ENCODE measurements at places on chromosomes 7 and 10.

GRCh38 chr10:119784340-119785067, 58.7 kb downstream of the INPP5F start:
- no peak for DNase-seq

DNA sequence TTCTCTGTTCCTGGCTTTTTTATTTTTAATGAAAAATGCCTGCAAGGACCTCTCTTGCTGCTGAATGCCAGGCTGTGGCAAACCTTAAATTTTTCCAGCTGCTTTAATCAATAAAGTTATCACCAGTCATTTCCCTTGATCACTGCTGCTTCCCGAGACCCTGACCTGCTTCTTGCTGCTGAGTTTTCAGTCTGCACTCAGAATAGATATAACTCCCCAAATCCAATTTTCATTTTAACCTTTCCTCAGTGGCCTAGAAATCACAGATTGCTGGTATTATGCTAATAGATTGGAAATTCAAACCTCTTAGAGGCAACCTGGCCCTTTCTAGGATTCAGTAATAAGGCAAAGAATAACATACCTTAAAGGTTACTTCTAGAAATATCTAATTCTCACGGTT, 43.7 kb downstream of the LHPP start:
- no peak for DNase-seq

DNA sequence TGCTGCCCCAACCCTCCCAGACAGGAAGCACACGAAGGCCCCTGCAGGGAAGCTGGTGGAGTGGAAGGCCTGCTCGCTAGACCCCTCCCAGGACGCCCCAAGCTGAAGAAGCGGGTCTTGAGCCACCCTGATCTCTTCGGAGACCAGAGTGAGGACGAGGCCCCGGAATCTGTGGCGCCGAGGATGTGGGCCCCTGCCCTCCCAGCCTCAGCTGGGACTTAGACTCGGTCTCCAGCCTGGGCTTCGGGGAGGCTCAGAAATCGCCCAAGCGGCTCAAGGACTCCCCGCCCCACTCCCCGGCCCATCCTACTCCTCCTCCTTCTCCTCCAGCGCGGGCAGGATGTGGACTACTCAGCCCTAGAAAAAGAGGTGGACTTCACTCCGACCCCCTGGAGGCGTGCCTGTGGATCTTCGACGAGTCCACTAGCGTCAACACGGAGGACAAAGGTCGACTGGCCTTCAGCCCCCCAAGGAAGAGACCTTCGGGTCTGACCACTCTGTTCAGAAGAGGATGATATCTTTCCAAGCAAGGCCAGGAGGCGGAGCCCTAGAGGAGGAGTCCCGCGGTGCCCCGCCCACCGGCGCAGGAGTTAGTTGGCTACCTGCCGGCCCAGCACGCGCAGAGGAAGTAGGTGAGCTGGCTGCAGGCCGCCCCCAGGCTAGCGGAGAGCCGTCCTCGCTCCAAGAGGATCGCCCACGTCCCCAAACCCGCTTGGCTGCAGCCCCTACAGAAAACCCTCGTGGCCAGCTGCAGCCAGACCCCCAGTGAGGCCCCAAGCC, 21.9 kb upstream of the LANCL2 start:
- DNase-seq, result no peak

DNA sequence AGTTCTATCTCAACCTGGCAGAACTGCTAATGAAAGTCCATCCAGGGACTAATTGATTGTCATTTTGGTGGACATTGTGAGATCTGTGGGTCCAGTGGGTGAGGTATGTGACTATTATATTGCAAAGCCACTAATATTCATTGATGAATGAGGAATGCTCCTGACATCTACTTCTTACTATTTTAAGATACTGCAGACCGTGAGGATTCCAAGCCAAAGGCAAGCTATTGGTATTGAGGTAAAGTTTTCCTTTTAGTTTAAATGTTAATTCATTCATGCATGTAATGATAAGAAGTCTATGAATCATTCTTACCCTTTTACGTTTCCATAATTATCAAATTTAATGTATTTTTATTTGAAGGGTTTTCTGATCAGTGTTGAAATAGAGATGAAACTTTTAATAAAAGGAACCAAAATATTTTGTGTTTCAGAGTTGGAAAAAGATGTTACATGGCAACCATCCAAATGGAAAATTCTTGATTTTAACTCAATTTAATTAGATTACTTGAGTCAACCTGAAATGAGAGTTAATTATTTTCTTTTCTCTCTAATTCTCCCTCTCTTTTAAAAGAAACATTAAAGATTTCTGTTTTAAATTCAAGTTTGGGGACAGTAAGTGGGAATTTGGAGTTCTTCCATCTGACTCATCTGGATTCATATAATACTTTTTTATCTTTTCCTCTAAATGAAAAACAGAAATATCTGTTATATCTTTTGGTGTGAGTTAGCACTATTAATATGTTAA, 39.6 kb downstream of the NUP205 start:
- DNase-seq, result no peak

- no peak for DNase-seq
These were observed 350.5 kb upstream of the LRRTM3 start for GRCh38 chr10:66575251-66575855.

DNA sequence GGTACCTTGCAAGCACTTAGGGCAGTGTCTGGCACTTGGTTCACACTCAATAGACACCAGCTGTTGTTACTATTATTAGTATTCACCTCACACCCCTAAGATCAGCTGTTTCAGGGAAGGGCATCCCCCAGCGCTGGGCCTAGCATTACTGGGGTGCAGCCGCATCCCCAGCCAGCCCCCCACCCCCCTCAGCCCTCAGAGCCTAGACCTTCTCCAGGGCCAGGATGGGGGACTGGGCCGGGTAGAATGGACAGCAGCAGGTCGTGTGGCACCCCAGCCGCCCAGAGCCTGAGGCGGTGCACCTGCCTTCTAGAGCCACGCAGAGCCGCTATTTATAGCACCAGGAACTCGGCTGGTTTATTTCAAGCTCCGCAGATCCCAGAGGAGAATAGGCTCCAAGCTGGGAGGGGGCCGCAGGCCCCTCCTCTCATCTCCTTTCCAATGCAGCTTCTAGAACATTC, 60.5 kb downstream of the GTF2IRD1 start:
- peak; percentile 77 for DNase-seq

DNA sequence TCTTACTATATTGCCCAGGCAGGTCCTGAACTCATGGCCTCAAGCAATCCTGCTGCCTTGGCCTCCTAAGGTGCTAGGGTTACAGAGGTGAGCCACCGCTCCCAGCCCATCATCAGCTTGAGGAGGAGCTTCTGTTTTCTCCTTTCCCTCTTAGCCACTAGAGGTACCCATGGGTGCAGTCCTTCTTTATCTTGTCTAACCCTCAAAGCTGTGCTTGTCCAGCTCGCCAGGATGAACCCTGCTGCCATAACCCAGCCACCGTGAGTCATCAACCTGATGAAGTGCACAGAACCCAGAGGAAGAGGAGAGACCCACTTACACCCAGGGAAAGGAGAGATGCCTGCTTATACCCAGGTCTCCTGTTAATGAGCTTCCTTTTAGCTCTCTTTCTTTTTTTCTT, 133.4 kb downstream of the CUL2 start:
- no peak for DNase-seq

DNA sequence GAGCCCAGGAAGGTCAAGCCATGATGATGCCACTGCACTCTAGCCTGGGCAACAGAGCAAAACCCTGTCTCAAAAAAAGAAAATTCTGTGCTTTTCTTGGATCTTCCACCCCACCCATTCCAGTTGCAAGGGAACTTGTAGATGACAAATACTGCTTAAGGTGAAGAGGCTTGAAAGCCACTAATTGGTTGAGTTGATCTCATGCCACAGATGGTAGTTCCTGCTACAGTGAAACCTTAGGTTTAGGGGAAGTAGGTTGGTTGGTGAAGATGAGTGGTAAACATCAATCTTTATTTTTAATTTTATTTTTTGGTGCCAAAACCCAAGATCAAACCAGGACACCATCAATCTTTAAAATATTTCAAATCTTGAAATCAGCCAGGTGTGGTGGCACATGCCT, 2.9 kb upstream of the GDI2 start:
- DNase-seq, result no peak

GRCh38 chr10:99612167-99612831, 7.9 kb downstream of the SLC25A28 start:
- peak; percentile 16 for DNase-seq

- no peak for DNase-seq
These were observed 21.8 kb upstream of the DGKB start for GRCh38 chr7:14924398-14924797.

DNA sequence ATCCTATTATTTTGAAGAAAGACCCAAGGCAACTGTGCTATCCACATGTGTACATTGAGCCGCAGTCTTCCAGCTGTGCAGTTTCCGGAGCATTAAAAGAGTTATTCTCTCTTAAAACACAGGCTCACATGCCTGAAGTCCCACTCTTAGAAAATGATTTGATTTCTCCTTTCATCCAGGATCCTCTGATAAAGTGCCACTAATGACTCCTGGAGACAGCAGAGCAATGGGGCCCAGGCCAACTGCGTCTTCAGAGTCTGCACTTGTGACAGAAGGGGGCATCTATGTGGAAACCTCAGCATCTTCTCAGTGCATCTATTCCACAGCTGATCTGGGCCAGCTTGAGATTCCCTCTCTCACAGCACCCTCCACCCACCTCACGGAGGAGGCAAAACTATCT, 482.1 kb upstream of the AKR1E2 start:
- DNase-seq, result no peak

- no peak for DNase-seq
These were observed 339.9 kb upstream of the LRRN3 start for GRCh38 chr7:110750931-110751605.

GRCh38 chr7:77498659-77499379, 38.3 kb upstream of the PTPN12 start:
- DNase-seq, result no peak

DNA sequence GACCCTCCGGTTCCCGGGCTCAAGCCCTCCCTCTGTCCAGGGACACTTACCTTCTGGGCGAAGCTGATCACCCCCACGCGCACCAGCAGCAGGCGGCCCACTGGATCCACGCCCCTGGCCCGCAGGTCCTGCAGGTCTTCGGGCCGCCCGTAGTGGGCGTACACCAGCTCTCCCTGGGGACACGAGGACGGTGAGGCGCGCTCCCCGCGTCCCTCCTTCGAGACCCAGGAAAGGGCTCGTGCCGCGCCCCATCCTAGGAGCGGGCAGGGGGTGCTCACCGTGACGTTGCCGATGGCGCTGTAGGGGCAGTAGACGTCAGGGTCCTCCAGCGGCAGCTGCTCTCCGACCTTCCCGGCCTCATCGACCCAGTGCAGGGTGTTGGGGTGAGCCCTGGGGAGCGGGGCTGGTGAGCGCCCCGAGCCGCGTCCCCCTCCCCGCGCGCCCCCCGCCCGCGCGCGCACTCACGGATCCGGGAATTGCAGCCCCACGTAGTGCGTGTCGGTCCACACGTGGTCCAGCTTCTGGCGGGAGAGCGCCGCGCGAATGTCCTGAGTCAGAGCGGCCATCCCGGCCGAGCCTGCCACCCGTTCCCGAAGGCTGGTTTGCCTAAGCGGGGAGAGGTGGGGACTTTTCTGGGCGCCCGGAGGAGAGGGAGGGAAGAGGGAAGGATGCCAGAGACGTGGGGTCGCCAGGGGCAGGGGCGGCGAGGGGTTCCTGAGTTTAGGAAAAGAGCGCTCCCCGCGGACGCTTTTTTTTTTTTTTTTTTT, 8.2 kb downstream of the TFR2 start:
- no peak for DNase-seq

GRCh38 chr10:71989661-71990454, 25.7 kb downstream of the CHST3 start:
- no peak for DNase-seq

GRCh38 chr10:73307203-73307800, 51.4 kb downstream of the CFAP70 start:
- no peak for DNase-seq

DNA sequence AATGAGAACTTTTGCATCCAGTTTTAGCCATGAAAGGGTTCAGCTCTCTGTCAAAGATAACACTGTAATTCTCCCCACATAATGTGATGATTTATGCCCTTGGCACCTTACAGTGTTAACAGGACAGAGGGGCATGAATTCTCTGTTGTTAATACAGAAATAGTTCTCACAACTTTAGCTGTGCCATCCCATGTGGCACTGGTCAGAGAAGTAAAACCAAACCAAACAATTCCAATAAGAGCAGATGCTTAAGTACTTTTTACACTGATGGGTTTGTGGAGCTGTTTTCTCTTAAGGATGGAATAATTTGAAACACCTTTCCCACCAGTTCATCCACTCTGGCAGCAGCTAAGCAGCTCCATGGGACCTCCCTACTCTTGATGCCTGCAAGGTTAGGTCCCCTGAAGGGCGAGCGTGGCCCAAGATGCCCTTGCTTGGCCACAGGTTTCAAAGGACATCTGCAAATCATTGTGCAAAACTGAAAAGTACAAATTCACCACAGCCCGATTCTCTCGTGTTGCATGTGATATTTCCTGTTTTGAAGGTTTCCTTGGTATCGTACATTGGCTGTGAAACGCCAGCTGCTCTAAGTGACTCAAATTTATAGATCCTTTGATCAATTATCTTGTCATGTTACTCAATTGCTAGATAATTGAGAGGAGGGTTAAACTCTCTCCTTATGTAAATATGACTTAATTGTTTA, 82.5 kb upstream of the CREB5 start:
- no peak for DNase-seq

- no peak for DNase-seq
These were observed 151.7 kb downstream of the ARHGAP21 start for GRCh38 chr10:24571870-24572450.

- no peak for DNase-seq
These were observed 11.2 kb upstream of the CALD1 start for GRCh38 chr7:134768243-134768642.

GRCh38 chr7:74505471-74506324, 52.0 kb downstream of the GTF2IRD1 start:
- no peak for DNase-seq

GRCh38 chr10:66627156-66627555, 298.7 kb upstream of the LRRTM3 start:
- DNase-seq, result no peak

DNA sequence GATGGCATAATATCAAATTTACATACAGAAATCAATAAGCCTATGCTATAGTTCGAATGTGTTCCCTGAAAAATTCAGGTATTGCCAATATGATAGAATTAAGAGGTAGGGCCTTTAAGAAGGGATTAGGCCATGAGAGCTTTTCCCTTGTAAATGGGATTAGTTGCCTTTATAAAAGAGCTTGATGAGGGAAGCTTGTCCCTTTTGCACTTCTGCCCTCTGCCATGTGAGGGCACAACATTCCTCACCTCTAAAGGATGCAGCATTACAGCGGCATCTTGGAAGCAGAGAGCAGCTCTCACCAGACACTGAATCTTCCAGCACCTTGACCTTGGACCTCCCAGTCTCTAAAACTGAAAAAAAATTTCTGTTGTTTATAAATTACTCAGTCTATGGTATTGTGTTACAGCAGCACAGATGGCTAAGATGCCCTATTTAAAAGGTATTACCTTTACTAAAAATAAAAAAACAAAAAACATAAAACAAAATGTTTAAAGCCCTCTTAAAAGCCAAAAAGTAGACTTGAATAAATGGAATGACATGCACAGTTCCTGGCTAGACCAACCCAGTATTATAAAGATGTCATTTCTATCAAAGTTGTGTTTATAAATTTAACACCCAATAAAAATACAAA, 909.6 kb downstream of the REEP3 start:
- DNase-seq, result no peak

- no peak for DNase-seq
These were observed 31.0 kb upstream of the ZEB1 start for GRCh38 chr10:31288001-31288400.

GRCh38 chr10:128000471-128001362, 93.8 kb downstream of the PTPRE start:
- DNase-seq, result no peak
